ENCODE measurements at places on chromosomes 11 and 22. TPM values are rescaled to one million over a fixed set of nuclear protein-coding genes. Genes with fewer than 3 reads are reported as not detected.

MYBPC3 gene
- 2.9 TPM for polyA plus RNA-seq

OR8G1 gene
- polyA plus RNA-seq = not detected

CRYBB1 gene
- 0.55 TPM for polyA plus RNA-seq

SHANK2 gene
- polyA plus RNA-seq = 1.6 TPM

UVRAG gene
- 12.9 TPM for polyA plus RNA-seq

MUC6 gene
- not detected for polyA plus RNA-seq

OR2D2 gene
- not detected for polyA plus RNA-seq

HNRNPUL2 gene
- 38.1 TPM for polyA plus RNA-seq

IL17REL gene
- polyA plus RNA-seq = not detected

YPEL1 gene
- polyA plus RNA-seq = 1.8 TPM

ANO5 gene
- polyA plus RNA-seq = 2.4 TPM

A4GALT gene
- polyA plus RNA-seq = 4.2 TPM

ZNF202 gene
- polyA plus RNA-seq = 9.3 TPM

APOL4 gene
- polyA plus RNA-seq = 2.1 TPM

PARVG gene
- 14.3 TPM for polyA plus RNA-seq

SYNGR1 gene
- 8.5 TPM for polyA plus RNA-seq

C11orf87 gene
- 0.35 TPM for polyA plus RNA-seq

MPEG1 gene
- polyA plus RNA-seq = 10.2 TPM

PNPLA5 gene
- not detected for polyA plus RNA-seq

ABCG4 gene
- 0.48 TPM for polyA plus RNA-seq

CASP12 gene
- polyA plus RNA-seq = 0.64 TPM

PRR5 gene
- polyA plus RNA-seq = 19.7 TPM

OR8B12 gene
- not detected for polyA plus RNA-seq

MISFA gene
- 8.7 TPM for polyA plus RNA-seq

BATF2 gene
- 3.7 TPM for polyA plus RNA-seq

SLC17A6 gene
- not detected for polyA plus RNA-seq

UBQLN3 gene
- not detected for polyA plus RNA-seq

C11orf21 gene
- polyA plus RNA-seq = 0.04 TPM

MAPK12 gene
- polyA plus RNA-seq = 13.9 TPM

MAPK8IP2 gene
- 4.4 TPM for polyA plus RNA-seq

SCUBE2 gene
- 3.7 TPM for polyA plus RNA-seq

OR51B2 gene
- not detected for polyA plus RNA-seq

TYR gene
- not detected for polyA plus RNA-seq

OR4A16 gene
- polyA plus RNA-seq = not detected

CCDC116 gene
- polyA plus RNA-seq = 0.77 TPM

NNMT gene
- polyA plus RNA-seq = 128 TPM

IGF2 gene
- 96.5 TPM for polyA plus RNA-seq

HEPHL1 gene
- polyA plus RNA-seq = not detected

FAM83F gene
- polyA plus RNA-seq = under 0.01 TPM

OR4P4 gene
- polyA plus RNA-seq = not detected

ADAMTS8 gene
- polyA plus RNA-seq = 1.4 TPM

ADAMTS15 gene
- 3.4 TPM for polyA plus RNA-seq

HIPK3 gene
- polyA plus RNA-seq = 33.9 TPM

FBLN1 gene
- 42.1 TPM for polyA plus RNA-seq

OR2AT4 gene
- not detected for polyA plus RNA-seq

DBX1 gene
- polyA plus RNA-seq = not detected

SLC5A12 gene
- polyA plus RNA-seq = 0.03 TPM

All from adrenal gland (tissue), 19 donors.